NCI-H526 (cell line): ENCODE measurements at places on chromosomes 7 and 10.

GRCh38 chr7:158574308-158575036 lies 13.2 kb downstream of the PTPRN2 start:
- DNase-seq: no peak

GRCh38 chr7:44236333-44236728 lies 35.6 kb downstream of the YKT6 start:
- no peak for DNase-seq

DNA sequence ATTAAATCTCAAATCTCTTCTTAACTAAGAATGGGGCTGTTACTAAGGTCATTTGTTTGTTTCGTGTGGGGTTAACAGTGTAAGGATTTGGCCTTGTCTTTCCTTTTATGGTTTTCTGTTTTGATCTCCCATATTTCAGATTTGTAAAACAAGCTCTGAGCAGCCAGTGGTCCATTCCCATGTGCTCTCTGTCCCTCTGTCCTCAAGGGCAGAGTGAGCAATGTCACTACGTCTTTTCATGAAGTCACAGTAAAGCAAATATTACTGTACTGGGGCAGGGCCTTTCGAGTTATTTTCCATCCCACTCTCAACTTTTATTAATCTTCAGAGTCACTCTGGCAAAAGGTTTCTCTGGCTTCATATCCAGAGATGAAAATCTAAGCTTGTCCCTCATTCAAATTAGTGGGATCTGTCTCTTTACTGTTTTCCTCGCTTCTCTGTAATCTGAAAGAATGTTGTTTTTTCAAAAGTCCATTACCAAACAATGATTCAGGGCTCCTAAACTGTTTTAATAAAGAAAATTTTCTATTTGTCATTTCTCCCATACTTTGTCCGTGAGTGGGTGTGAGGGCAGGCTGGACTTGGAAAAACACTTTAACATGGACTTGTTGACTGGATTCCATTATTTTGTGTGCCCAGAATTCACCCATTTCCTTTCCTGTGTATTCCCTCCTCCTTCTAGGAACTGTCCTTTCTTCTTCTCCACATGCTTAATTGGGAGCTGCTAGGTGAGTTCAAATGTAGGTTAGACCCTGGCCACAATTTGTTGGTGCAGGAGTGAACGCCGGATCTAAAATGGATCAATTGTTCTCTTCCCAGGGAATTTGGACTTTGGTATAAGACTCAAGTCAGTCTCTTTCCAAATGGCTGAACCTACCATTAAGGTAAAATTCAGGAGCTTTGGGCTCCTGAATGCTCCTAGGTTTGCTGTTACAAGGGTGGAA lies 42.1 kb upstream of the NAMPT start:
- DNase-seq: no peak

DNA sequence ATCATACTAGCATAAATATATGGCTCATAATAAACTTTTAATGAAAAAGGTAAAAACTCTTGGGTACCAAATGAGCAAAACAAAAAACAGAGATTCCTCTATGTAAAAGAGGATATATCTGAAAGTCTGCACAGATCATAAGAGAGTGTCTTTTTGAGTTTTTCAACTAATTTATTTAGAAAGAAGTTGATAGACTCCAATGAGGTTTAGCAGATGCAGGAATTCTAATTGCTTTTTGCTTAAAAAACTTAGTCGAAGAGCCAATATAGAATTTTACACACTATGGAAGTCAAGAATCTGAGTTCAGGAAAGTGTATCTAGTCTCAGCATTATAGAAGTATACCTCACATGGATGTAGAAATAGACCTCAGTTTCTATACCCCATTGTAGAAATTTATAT lies 3.4 kb upstream of the MLLT10 start:
- no peak for DNase-seq

DNA sequence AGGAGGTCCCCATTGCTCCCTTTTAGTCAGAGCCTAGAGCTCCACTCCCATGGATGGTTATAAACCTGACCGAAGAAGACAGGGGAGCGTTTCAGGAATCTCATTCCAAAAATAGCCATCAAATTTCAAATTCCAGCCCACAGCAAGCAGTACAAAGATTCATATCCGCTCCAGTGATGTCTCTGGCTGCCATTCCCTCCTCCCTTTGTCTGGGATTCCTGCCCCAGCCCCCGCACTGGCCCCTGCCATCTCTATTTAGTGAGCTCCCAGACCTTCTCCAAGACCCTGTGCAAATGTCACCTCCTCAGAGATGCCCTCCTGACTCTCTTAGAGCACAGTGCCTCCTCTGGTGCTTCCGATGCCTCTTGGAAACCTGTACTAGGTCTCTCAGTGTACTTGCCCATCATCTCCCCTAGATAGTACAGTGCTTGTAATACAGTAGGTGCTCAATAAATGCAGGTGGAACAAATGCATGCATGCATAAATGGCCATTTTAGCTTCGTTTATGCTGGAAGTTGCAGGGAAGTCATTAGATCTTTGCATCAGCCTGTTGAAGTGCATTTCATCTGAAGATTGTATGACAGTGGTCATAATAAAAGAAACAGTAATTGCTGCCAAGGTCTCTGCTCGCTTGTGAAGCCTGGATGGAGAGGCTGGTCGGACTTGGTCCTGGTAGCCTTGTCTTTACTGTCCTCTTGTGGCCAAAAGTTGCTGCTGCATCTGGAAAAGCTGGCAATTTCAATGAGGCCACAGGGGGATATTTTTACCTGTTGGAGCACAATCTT lies 32.0 kb upstream of the HABP2 start:
- DNase-seq: peak; percentile 65

GRCh38 chr10:77574438-77574837 lies 63.2 kb downstream of the KCNMA1 start:
- no peak for DNase-seq

GRCh38 chr7:155360495-155361345 lies 63.0 kb downstream of the INSIG1 start:
- no peak for DNase-seq

- no peak for DNase-seq
These were observed 121.3 kb downstream of the CHN2 start for GRCh38 chr7:29315892-29316270.

DNA sequence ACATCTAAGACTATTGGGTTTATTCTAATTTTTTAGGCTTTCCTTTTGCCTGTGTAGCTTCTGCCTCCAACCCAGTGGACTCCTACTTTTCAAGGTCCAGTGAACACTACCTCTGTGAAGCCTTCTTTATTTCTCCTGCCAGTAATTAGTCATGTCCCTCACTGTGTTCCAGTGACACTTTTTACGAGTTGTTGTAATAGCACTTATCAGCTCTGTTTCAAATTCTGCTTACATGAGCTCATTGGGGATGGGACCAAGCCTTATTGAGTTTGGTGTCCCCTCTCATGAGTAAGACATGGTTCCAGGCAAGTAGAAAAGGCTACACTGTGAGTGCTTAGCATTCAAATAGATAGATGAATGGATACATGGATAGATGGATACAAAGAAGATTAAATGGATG lies 184.6 kb downstream of the HIBADH start:
- DNase-seq: no peak

DNA sequence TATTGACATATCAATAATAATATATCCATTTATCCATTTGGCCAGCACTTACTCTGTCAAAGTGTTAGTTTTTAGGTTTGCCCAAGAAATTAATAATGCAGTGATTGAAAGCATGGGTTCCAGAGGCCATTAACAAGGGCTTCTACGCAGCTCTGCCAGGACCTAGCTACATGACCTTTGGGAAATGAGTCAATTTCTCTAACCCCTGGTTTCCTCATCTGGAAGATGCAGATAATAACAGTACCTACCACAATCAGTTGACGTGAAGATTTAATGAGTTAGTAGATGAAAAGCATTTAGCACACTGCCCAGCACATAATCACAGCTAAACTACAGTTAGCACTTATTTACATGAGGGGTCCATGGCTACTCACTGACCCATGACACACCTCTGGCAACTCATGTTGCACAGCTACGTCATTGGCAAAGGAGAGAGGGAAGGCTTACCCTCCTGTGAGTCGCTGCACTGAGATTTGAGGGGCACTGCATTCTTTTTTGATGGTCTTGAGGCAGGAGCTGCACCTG lies 263.7 kb downstream of the PLXNA4 start:
- no peak for DNase-seq

GRCh38 chr10:100027416-100027815 lies 17.7 kb upstream of the DNMBP start:
- DNase-seq: no peak

- peak; percentile 14 for DNase-seq
These were observed 13.3 kb downstream of the GPR37 start for GRCh38 chr7:124752310-124752709.

GRCh38 chr10:48711830-48712229 lies 27.2 kb downstream of the WDFY4 start:
- DNase-seq: no peak

- DNase-seq: no peak
These were observed 8.8 kb downstream of the PARP12 start for GRCh38 chr7:140053812-140054539.

- no peak for DNase-seq
These were observed 132.3 kb downstream of the HECW1 start for GRCh38 chr7:43244784-43245183.

- no peak for DNase-seq
These were observed 21.7 kb downstream of the CRHR2 start for GRCh38 chr7:30660331-30661255.

GRCh38 chr7:1977876-1978441 lies 254.8 kb downstream of the MAD1L1 start:
- DNase-seq: no peak

- no peak for DNase-seq
These were observed 17.1 kb upstream of the IL6 start for GRCh38 chr7:22709857-22710256.

DNA sequence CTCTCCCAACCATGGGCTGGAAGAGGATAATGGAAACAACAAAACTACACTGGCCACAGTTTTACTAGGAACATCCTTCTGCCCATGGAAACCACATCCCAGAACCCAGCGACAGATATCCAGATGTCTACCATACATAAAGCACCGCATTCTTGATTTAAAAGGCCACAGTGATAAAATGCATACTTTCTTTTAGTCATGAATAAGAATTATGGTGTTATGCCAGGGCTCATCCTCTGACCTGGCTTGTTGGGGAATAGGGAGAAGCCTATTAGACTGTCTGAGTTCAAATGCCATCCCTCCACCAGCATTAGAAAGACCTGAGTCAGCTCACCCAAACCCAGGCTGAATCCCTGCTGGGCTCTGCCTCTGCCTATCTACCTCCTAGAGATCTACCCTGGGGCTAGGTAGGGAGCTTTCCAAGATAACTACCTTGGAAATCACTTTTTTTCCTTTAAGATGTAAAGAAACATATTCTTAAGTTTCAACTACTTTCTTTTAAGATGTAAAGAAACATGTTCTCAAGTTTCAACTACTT lies 5.2 kb downstream of the ABCA13 start:
- DNase-seq: no peak

DNA sequence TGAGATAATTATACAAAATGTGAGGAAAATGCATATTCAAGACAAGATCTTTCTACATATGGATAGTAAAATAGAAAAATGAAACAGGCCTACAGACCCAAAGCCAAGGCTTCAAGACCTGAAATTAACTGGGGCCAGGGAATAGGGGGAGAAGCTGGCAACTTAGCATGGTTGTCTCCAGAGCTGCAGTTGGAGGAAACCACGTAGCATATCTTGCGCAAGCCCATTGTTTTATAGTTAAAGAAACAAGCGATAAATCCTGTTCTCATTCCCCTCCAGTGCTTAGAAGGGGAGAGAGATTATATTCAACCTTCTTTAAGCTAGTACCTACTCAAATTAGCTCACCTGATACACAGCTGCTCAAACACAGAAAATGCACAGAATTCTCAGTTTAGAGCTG lies 197.1 kb downstream of the SORCS1 start:
- no peak for DNase-seq

GRCh38 chr7:142749218-142749993 lies at the start of gene PRSS1:
PRSS1 (plus strand) TSS chr7:142749472; CDS start chr7:142749485, 13 bp downstream.
- DNase-seq: no peak

GRCh38 chr7:151889406-151890354 lies 12.8 kb upstream of the PRKAG2 start:
- DNase-seq: no peak

DNA sequence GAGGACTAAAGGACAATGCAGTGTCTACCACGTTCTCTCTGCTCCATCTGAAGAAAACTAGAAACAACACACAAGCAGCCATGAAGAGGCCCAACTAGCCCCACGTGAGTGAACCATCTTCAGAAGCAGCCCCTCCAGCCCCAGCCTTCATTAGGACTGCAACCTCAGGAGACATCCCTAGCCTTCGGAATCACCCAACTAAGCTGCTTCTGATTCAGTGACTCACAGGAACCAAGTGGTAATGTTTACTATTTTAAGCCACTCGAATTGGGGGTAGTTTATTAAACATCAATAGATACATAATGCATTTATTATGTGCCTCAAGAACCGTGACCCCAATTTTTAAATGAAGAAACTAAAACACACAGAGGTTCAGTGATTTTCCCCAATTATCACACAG lies 22.6 kb downstream of the ARHGAP12 start:
- no peak for DNase-seq

GRCh38 chr7:41702635-41703371 lies at the start of gene INHBA:
INHBA (minus strand) TSS chr7:41703090; CDS start chr7:41700374, 2,716 bp downstream.
- no peak for DNase-seq

DNA sequence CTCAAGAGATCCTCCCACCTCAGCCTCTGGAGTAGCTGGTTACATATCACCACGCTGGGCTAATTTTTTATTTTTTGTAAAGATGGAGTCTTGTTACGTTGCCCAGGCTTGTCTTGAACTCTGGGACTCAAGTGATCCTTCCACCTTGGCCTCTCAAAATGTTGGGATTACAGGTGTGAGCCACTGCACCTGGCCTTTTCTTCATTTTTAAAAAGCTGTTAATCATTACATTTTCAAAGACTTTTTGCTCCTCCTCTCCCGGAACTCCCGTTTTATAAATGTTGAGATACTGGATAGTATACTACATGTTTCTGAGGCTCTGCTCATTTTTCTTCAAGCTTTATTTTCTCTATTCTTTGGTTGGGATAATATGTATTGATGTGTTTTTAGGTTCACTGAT lies 16.4 kb downstream of the AOAH start:
- no peak for DNase-seq

DNA sequence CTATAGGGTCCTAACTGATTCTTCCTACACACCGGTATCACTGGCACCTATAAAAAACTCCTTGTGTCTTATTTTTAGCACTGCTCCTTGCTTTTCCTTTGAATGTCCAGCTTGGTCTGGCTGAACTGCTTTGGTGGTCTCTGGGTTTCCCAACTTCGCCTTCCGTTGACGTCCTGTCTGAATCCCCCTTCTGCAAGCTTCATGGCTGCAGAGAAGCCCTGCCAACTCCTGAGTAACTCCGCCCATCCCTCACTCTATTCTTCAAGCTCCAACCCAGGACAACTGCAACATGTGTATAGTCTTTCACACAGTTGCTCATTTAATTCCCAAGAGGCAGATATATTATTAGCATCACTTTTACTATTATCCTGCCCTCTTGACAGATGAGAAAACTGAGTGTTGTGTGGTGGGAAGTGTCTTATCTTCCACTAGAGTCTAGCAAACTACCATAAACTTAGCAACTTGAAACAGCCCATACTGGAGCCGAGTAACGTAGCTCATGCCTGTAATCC lies 40.9 kb downstream of the MTURN start:
- no peak for DNase-seq

DNA sequence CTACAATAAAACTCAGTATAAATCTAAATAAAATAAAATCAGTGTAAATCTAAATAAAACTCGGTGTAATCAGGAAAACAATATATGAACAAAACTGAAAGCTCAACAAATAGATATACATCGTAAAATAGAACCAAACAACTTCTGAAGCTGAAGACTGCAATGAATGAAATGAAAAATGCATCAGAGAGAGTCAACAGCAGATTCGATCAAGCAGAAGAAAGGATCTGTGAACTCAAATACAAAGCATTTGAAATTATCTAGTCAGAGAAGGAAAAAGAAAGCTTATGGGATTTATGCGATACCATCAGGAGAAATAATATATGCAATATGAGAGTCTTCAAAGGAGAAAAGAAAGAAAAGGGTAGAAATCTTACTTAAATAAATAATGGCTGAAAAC lies 255.0 kb downstream of the BICC1 start:
- no peak for DNase-seq
